Central memory CD4-positive, alpha-beta T cell (primary cell): ENCODE measurements at places on chromosomes 16 and 17.

DNA sequence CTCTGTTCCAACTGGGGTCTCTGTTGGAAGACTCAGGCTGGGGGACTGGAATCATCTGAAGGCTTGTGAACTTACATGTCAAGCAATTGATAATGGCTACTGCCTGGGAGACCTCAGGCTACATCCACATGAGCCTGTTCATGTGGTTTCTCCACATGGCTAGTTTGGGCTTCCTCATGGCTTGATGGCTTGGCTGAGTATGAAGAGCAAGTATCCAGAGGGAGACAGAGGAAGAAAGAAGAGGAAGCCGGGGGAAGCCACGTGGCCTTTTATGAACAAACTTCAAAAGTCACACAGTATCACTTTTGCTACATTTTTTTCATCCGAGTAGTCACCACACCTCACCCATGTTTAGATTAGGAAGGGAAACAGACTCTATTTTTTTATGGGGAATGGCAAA lies 158.9 kb downstream of the TRIM37 start:
- no peak for DNase-seq

DNA sequence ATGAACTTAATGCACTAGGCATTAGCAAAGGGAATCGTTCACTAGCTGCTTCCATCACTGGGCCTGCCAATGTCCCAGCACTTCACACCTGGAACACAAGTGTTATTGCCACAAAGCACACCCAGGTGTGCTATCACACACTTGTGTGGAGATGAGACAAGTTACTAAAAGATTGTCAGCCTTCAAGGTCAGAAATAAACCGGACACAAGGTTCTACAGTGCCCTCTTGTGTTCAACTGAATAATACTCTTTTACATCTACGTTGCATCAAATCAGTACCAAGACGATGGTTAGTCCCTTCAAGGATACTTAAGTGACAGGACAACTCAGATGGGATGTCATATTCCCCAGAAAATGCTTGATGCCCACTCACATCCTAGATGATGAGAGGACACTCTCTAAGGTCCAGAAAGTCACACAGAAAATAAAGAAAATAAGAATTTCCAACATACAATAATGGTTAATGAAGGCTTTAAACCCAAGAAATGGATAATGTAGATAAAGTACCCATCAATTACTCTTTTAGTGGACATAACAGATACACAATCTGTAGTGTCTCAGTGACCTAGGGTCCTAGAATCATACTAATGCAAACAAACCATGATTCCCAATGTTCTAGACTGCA lies 16.4 kb upstream of the GLG1 start:
- DNase-seq: peak; percentile 35

GRCh38 chr17:21245639-21246084 lies 7.5 kb downstream of the NATD1 start:
- DNase-seq: no peak

- DNase-seq: no peak
These were observed 25.6 kb upstream of the CRISPLD2 start for GRCh38 chr16:84794186-84794585.

DNA sequence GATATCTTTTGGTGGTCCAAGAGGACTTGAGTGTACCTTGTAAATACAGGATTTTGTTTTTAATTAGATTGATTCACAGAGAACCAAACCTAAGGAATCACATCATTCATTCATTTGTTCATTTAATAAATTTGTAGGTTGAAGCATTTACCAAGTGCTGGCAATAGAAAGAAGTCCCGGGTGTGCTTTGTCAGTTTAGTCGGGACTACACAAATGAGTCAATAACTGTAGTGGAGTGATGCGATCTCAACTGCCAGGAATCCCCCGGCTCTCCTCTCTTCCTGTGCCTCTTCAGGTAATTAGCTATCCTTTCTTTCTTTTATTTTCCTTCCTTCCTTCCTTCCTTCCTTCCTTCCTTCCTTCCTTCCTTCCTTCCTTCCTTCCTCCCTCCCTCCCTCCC lies 1.4 kb upstream of the WWOX start:
- no peak for DNase-seq

- DNase-seq: no peak
These were observed 14.7 kb upstream of the TBX2 start for GRCh38 chr17:61384692-61385576.

DNA sequence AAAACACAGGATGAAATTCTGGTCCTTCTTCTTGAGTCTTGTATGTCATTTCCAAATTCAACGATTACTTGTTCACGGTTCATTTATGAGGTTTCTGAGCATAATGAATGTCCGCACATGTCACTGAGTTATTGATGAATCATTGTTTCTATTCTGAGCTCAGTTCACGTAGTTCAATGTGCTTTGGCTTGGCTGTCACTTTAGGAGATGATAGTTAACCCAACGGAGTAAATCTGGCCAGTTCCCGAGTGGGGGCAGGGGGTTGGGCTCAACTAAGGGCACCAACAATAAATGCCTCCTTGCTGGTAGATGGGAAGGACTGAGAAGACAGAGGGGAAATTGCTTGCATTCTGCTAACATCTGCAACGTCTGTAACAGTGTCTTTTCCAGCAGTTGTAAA lies 239.4 kb upstream of the HSBP1 start:
- DNase-seq: no peak

- DNase-seq: no peak
These were observed 250.7 kb downstream of the RBFOX3 start for GRCh38 chr17:79360196-79360595.

DNA sequence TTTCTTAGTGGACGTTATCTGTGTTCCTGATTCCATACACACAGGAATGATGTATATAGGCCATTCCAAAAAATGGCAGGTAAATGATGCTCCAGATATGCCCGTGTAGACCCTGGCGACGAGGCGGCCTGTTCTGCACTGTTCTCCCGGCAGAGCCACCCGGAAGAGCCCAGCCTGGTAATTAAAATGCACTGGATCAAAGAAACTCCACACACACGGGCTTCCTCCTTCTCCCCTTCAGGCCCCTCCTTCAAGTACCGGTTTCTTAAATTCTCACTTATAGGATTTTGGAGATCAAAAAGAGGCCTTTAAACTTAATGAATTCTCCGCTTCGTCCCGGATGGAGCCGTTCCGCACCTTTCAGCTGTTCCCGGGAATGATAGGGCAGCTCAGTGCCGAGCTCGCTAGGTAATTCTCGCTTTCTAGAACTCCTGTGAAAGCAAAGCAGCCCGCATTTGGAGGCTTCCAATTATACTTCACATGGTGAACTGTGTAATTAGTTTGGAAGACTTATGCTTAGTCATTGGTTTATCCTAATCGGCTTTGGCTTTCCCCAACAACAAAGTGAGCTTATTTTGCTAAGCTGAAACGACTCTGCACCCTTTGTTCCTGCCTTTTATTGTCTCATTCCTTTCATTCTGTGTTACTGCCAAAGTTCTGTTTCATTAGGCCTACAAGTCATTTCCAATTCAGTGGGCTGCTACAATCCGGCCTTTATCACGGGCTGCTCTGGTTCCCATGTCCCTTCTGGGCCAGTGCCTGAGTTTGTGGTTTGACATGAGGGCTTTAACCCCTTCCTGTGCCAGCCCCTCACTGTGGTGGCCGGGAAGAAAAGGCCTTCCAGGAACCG lies 150.0 kb downstream of the MSI2 start:
- no peak for DNase-seq

DNA sequence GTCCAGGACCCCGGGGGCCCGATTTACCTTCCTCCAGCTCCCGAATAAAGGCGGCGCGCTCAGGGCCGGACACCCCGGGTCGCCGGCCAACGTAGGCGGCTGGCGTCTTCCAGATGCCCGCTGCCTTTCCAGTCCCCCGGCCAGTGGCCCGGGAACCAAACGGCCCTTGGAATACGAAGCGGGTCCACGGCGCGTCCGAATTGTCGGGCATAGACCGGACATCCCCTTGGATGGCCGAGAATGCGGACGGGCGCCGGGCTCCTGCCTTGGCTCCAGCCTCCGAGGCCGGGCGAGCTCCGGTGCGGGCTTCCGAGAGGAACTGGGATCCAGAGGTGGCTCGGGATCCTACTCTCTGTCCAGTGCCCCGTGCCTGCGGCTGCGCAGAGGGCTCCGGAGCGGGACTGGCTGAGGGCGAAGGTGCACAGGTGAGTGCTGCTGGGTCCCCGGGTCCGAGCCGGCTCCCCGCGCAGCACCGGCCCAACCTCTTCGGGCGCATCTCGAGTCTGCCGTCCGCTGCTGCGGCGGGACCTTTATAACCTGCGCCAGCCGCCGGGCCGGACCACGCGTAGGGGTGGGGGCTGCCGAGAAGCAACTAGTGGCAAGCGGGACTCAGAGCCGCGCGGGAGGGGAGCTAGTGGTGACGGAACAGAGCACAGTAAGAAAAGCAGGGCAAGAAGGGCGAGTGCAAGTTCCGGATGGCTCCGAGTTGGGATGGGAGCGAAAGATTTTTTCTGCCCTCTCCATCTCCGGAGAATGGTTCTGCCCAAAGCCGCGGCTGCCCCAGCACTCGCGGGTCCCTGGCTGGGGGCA lies at the start of gene HAP1:
TSS of gene HAP1 (minus strand) at position 505 of the 810 bp plus-strand sequence. CDS start at position 496, 9 bp downstream.
- no peak for DNase-seq

- no peak for DNase-seq
These were observed 22.6 kb upstream of the ERN1 start for GRCh38 chr17:64152428-64153125.

DNA sequence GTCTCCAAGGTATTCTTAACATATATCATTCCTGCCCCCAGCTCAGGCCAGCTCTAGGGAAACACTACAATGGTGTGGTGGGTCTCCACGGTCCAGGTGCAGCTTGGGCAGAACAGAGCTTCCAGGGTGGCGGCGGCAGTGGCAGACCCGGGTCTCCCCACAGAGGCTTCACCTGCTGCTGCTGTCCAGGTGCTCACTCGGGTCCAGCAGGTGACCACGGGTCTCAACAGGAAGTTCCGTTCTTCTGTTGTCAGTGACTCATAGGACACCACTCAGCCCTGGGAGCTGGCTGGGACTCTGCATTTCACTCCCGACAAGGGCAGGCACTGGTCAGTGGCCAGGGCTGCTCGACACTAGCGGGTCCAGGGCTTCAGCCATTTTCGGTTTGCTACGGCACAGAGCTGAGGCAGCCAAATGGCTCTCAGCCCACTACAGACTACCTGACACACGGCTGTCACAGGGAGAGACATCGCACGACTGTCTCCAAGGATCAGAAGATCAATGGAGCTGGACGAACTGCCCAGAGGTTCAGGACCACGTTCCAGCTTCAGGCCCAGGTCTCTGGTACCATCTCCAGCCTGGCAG lies 16.7 kb downstream of the MTHFSD start:
- no peak for DNase-seq

- DNase-seq: no peak
These were observed 103.2 kb downstream of the SOCS1 start for GRCh38 chr16:11152677-11153331.

DNA sequence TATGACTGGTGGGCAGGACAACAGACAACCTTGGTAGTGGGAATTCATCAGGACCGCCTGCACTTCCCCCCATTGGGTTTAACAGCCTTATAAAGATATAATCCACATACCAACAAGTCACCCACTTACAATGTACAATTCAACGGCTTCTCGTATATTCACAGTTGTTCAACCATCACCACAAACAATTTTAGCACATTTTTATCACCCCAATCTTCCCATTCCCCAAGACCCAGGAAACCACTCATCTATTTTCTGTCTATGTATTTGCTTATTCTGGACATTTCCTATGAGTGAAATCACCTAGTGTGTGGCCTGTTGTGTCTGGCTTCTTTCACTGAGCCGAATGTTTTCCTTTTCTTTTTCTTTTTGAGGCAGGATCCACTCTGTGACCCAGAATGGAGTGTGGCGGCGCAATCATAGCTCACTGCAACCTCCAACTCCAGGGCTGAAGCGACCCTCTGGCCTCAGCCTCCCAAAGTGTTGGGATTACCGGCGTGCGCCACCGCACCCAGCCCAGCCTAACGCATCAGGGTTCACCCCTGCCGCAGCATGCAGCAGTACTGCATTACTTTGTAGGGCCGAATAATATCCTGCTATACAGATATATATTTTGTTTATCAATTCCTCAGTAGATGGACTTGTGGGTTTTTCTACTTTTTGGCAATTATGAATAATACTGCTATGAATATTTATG lies 10.9 kb downstream of the ANKS3 start:
- no peak for DNase-seq

DNA sequence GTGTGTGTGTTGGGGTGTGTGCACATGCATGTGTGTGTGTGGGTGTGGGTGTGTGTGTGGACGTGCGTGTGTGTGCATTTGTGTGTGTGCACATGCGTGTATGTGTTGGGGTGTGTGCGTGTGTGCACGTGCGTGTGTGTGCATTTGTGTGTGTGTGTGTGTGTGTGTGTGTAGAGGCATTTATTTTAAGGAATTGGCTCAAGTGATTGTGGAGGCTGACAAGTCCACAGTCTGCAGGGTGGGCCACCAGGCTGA lies 37.9 kb upstream of the JPH3 start:
- no peak for DNase-seq

DNA sequence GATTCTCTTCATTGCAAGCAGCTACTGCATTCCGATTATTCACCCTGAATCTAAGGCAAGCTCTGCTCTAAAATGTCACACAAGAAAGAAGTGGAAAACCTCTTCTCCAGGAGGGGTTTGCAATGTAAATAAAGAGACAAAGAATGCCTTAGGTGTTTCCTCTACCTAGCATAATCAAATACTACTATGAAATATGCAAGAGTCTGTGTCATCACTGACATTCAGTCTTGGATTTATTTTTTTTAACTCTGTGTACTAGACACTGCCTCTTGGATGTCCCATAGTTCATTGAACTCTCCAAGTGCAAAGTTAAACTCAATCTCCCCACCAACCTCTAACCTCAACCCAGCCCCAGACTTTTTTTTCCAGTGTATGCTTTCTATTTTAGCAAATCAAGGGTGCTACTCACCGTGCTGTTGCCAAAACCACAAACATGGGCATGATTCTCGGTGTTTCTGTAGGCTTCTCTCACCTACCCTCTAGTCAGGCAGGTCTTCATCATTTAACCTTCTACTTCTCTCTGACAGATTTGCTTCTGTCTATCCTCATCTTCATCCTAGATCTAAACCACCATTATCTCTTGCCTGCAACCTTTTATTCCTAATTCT lies 329.1 kb downstream of the CDH13 start:
- DNase-seq: no peak

DNA sequence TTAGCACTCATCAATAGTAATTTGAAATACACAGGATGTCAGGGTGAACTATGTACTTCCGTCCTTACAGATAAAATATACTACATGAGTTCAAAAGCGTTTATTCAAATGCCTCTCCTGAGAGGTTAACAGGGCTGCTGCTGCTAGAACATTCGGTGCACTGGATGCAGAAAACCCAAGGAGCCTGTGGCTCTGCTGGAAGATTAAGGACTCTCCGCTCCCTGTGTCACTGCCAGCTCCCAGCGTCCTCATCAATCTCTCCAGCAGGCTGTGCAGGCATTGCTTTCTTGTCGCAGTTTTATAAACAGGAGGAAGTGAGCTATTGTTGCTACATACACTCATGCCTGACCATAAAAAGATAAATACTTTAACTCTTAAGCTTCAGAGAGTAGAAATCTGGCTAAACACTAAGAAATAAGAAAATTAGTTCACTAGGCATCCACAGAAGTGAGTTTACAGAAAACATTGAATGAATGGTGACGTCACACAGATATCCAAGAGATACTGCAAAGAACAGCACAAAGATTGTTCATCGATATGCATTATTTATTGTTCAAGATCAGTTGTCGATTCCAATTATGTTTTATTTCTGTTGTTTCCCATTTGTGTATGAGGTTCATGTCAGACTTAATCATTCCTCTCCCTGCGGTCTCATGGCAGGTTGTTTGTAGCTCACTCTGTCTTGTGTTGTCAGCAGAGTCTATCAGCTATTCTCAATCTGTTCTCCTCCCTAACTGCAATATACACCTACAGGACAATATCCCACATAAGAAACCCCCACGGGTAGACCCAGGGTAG lies 127.9 kb upstream of the MON1B start:
- no peak for DNase-seq

GRCh38 chr17:76672892-76673291 lies 29.3 kb upstream of the ST6GALNAC1 start:
- DNase-seq: no peak
